ENCODE measurements at places on chromosomes 16 and 17. TPM values are rescaled to one million over a fixed set of nuclear protein-coding genes. Genes with fewer than 3 reads are reported as not detected.

DNA sequence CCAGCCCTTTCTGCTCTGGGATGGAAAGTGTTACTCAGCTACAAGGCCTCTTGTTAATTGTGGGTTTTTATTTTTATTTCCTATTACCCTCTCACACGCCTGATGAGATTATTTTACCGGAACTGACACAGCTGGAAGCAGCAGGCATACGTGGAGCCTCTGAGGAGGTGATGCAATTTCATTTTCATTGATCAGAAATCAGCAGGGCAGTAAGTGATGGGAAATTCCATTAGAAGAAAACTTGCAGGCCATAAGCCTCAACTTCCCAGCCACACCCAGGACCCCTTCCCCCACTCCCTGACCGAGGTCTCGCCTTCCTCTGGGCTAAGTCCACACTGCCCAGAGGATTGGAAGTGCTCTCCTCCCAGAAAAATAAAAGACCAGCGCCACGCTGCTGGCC lies 69.7 kb downstream of the ZFHX3 start:
- no peak overlapping the region for H3K27ac ChIP-seq
- no peak for DNase-seq
- no peak overlapping the region for H3K4me3 ChIP-seq
- H3K36me3 ChIP-seq: no peaks in the 10 kb centered on the region
- H3K27me3 ChIP-seq: no peaks in the 10 kb centered on the region

DNA sequence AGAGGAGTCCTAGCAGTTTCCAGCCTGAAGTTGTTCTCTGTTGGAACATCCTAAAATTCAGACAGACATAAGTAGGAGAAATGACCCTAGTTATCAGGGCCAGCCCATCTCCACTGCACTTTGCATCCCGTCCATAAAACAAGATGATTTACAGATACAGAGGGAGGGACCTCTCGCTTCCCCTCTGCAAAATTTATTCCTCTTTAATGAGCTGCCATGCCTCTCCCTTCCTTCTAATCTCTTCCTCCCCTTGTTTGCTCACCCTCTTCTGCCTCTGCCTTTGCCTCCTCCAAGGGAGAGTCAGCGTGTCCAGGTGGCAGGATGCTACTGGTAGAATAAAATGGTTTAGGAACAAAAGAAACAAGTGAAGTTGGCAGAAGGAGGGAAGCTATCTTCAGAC lies 351.3 kb downstream of the SOX9 start:
- H3K27ac ChIP-seq: no peak overlapping the region
- DNase-seq: no peak
- H3K4me1 ChIP-seq: no peaks in the 10 kb centered on the region
- no peak overlapping the region for H3K4me3 ChIP-seq

- no peaks in the 10 kb centered on the region for H3K4me1 ChIP-seq
- DNase-seq: no peak
- no peak overlapping the region for H3K27ac ChIP-seq
- H3K4me3 ChIP-seq: no peak overlapping the region
Measured at GRCh38 chr16:55735120-55735781, 79.5 kb downstream of the SLC6A2 start.

DNA sequence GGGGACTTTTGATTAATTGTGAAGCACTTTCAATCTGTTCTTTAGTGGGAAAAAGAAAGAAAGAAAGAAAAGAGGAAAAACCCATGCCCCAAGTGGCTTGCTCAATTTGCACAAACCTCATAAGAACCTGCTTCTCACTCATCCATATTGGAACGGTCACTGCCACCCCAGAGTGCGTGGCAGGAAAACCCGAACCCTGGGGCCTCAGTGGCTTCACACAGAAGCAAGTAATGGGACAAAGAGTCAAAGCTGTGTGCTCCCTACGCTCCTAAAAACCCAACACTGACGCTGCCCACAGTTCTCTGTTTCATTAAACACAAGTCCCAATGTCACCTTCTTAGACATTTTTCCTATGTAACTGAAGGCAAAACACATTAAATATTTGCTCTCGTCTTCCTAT lies 1.2 kb downstream of the SLC6A4 start:
- DNase-seq: no peak
- no peak overlapping the region for H3K4me3 ChIP-seq
- H3K4me1 ChIP-seq: peaks cover 16% of the 10 kb centered on the region
- no peak overlapping the region for H3K27ac ChIP-seq
- no peaks in the 10 kb centered on the region for H3K27me3 ChIP-seq

DNA sequence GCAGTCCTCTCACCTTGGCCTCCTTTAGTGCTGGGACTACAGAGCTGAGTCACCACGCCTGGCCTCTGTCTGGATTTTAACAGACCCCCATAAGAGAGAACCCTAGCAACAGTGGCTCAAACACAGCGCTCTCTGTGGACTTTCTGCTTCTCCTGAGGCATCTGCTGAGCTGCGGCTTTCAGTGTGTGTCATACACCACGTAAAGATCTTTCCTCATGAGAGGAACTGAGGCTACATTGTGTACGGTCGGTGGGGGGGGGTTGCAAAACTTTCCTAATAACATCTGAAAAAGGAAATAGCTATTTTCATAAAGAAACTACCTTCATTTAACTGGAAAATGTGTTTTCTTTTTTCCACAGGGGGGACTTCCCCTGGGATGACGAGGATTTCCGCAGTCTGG lies 32.9 kb downstream of the DEF8 start:
- H3K4me1 ChIP-seq: no peaks in the 10 kb centered on the region
- no peak overlapping the region for H3K4me3 ChIP-seq
- H3K27ac ChIP-seq: no peak overlapping the region

DNA sequence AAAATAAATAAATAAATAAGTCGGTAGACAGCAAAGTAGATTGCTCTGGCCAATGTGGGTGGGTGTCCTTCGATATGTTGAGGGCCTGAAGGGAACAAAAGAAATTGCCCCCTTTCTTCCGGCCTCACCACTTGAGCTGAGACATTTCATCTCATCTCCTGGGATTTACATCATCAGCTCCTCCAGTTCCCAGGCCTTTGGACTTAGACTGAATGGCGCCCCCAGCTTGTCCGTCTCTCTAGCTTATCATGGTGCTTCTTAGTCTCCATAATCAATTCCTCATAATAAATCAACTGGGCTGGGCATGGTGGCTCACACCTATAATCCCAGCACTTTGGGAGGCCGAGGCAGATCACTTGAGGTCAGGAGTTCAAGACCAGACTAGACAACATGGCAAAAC lies 13.8 kb upstream of the HAP1 start:
- DNase-seq: no peak
- no peaks in the 10 kb centered on the region for H3K4me1 ChIP-seq
- H3K27me3 ChIP-seq: no peaks in the 10 kb centered on the region
- no peak overlapping the region for H3K4me3 ChIP-seq
- H3K36me3 ChIP-seq: no peaks in the 10 kb centered on the region
- no peak overlapping the region for H3K27ac ChIP-seq

GRCh38 chr17:74532115-74532514 lies 840 bp upstream of the CD300LB start:
- no peaks in the 10 kb centered on the region for H3K4me1 ChIP-seq
- peak overlapping the region; percentile 12 for H3K27ac ChIP-seq
- H3K27me3 ChIP-seq: no peaks in the 10 kb centered on the region
- no peak overlapping the region for H3K4me3 ChIP-seq
- no peaks in the 10 kb centered on the region for H3K36me3 ChIP-seq

GRCh38 chr16:65309354-65309753 lies 187.5 kb upstream of the CDH11 start:
- no peaks in the 10 kb centered on the region for H3K36me3 ChIP-seq
- DNase-seq: no peak

DNA sequence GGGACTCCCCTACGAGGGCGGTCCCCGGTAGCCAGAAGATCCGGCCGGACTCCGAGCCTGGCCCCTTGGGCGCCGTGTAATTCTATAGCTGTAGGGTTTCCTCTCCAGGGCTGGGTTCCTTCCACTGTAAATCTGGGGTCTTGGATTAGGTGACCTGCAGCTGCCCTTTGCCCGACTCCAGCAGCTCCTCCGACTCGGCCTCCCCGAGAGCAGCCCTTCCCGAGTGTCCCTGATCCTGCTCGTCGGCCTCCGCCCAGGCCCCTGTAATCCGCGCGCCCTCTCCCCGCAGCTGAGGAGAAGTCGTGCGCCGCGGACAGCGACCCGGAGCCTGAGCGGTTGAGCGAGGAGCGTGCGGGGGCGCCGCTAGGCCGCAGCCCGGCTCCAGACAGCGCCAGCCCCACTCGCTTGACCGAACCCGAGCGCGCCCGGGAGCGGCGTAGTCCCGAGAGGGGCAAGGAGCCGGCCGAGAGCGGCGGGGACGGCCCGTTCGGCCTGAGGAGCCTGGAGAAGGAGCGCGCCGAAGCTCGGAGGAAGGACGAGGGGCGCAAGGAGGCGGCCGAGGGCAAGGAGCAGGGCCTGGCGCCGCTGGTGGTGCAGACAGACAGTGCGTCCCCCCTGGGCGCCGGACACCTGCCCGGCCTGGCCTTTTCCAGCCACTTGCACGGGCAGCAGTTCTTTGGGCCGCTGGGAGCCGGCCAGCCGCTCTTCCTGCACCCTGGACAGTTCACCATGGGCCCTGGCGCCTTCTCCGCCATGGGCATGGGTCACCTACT lies 5.5 kb downstream of the TBX2 start:
- H3K36me3 ChIP-seq: no peaks in the 10 kb centered on the region
- peaks cover 13% of the 10 kb centered on the region for H3K27me3 ChIP-seq
- H3K4me3 ChIP-seq: no peak overlapping the region
- DNase-seq: no peak

DNA sequence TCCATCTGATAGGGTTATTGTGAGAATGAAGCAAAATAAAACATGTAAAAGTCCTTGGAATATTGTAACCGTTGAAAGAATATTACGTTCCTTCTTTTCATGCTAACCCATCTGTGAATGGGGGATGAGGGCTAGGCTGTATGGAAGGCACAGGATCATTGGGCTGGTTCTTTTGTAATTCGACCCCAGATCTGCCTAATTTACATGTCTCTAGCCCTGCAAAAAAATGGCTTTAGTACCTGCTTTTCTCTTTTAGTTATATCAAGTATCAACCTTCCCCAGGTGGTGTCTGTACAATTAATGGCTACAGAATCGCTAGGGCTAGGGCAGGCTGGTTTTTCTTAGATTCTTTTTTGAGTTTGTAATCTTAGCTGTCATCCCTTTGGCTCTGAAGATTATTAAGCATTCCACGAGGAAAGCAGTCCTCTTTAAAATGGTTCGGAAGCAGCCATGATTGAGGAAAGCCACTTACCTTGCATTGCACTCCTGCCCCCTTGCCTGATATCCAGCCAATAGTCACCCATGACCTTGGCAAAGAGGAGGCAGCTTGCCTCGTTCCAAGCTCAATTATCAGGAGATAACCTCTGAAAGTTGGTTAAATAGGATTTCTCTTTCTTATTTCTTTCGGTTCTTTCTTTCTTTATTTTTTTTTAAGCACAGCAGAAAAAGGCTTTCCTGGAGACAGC lies 153.9 kb upstream of the ZKSCAN2 start:
- H3K27ac ChIP-seq: peak overlapping the region; percentile 46
- no peaks in the 10 kb centered on the region for H3K36me3 ChIP-seq
- DNase-seq: no peak
- no peak overlapping the region for H3K4me3 ChIP-seq

GRCh38 chr16:55035029-55035428 lies 104.4 kb downstream of the IRX5 start:
- no peaks in the 10 kb centered on the region for H3K4me1 ChIP-seq
- H3K27ac ChIP-seq: no peak overlapping the region
- no peaks in the 10 kb centered on the region for H3K36me3 ChIP-seq

DNA sequence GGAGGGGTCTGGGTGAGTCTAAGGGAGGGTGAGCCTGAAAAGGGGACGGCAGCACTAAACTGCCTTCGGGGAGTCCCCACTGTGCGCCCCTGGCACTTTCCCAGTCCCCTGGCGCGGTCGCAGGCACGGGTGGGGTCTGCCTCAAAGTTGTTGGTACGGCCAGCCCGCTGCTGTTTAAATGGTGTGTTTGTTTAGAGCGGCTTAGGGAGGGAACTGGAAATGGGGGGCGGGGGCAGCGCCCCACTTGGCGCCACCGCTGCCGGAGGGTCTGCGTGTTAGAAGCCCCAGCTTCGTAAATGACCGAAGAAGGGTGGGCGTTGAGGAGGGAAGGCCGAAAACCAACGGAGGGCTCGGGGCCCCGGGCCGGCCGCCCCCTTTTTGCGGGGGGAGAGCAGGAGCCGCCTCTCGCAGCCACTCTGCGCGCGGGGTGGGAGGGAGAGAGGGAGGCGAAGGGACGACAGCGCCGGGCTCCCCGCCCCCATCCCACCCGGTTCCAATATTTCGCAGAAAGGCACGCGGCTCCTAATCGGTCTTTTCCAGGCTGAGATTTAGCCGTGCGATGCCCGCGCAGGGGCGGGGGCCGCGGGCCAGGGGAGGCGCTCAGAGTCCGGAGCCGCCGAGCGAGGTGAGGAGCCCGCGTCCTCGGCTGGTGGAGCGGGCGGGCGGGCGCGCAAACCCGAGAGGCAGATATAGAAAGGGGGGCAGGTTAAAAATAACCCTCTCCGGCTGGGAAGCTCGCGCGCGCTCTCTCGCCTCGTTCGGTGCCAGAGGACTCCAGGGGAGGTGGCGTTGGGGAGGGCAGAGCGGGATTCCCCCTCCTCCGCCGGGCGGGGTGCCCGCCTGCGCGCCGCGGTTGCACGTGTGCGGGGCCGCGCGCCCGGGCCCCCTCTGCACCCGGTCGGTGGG lies 54.9 kb downstream of the SREBF1 start:
- no peak for DNase-seq
- peaks cover 26% of the 10 kb centered on the region for H3K4me1 ChIP-seq
- no peaks in the 10 kb centered on the region for H3K27me3 ChIP-seq
- H3K27ac ChIP-seq: peak overlapping the region; percentile 64
- H3K36me3 ChIP-seq: no peaks in the 10 kb centered on the region

DNA sequence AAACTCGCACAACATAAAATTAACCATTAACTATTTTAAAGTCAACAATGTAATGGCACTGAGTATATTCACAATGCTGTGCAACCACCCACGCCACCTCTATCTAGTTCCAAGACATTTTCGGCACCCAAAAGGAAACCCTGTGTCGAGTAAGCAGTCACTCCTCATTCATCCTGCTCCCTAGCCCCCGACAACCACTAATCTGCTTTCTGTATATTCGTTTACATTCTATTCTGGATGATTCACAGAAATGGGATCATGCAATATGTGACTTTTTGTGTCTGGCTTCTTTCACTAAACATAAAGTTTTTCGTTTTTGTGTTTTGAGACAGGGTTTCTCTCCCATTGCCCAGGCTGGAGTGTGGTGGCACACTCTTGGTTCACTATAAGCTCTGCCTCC lies 42.2 kb upstream of the HAPSTR1 start:
- no peak overlapping the region for H3K27ac ChIP-seq
- no peaks in the 10 kb centered on the region for H3K36me3 ChIP-seq
- no peaks in the 10 kb centered on the region for H3K27me3 ChIP-seq
- no peak overlapping the region for H3K4me3 ChIP-seq
- DNase-seq: no peak

Gene CD300LF
- total RNA-seq: 1.5 TPM

Gene TOP2A
- 102 TPM for total RNA-seq

Gene C16orf92
- total RNA-seq: not detected

Gene ACAP1
- total RNA-seq: 7.4 TPM

Gene CLEC18C
- total RNA-seq: 0.05 TPM

Gene TSPAN10
- total RNA-seq: 0.84 TPM

Gene CCDC154
- total RNA-seq: not detected

Gene CEP112
- 4.9 TPM for total RNA-seq

Gene GPS1
- total RNA-seq: 59.4 TPM

Gene SDR42E2
- not detected for total RNA-seq

Gene CDH11
- total RNA-seq: 5.3 TPM
